Mesothelial cell of epicardium (in vitro differentiated cells): ENCODE measurements at places on chromosomes 11 and 22.

DNA sequence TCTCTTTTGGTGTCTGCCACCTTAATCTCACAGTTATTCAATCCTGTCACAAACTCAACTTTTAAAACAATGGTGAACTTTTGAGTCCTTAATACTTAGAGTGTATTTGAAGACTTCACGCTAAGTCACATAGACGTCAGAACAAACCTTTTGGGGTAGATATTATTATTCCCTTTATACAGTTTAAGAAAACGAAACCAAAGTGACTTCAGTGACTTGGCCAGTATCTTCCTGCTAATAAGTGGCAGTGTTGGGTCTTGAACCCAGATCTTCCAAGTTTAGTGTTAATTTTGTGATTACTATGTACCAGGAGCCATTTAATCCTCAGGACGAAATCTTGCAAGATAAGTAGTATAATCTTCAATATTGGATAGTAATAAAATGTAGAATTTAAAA, 691 bp downstream of the CEP295 start:
- no peak for DNase-seq

GRCh38 chr11:73521621-73522020, 76.3 kb downstream of the FAM168A start:
- no peak for DNase-seq

GRCh38 chr22:20066617-20067383, 13.2 kb upstream of the DGCR8 start:
- DNase-seq, result no peak

DNA sequence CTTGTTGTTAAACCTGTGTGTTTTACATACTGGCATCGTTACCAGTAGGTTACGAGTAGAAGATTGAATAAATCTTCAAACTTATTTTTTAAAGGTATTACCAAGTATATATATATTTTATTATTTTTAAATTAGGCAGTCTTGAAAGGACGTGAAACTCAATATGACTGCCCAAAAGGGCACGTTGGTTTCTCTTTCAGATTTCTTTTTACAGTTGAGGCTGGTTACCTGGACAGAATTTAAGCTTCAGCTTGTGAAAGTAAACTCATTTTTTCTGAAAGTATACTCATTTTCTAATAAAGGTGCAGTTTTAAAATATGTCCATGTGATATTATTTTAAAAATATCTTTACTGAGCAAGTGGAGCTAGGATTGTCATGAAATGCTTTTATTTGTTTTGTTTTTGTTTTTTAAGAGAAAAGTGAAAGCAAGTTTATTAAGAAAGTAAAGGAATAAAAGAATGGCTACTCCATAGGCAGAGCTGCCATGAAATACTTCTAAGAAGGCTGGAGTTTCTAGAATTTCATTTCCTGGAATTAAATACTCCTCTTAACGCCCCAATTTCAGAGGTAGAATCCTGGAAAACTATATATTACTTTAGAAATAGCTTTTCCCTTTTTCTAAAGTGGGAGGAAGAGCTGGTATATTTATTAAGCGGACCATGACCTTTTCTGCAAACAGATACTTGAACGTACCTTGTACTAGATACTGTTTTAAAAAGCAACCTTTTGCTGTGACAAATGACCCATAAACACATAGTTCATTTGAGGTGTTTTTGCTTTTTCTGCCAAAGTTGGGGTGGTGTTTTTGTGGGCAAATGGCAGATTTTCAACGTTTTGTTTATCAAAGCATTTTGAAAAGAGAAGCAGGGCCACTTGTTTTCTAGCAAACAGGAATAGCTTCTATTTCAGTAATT, 1.9 kb downstream of the FBXO7 start:
- DNase-seq, result no peak

DNA sequence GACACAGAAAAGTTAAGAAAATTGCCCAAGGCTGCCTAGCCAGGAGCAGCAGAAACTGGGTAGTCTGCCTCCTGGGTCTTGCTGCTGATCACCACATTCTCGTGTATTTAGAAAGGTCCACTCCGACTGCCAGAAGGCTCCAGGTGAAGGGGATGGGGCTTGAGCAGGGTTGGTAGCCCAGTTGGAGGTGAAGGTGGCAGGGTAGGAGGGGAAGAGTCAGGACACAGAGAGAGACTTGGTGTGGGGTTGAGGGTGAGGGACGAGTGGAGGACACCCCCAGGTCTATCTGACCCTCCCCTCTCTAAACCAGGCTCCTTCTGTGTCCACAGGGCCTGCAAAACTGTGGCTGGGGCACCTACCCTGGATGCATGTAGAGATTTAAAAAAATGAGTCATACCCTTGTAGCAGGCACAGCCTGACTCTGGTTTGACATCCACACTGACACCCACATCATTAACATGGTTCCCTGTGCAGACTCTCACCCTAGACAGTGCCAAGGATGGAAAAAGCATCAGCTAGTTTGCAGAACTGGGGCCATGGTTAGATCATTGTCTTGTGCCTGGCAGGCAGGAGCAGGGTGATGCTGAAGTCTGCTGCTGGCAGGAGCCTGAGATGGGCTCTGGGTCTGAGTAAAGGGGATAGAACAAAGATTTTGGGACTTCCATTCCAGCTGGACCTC, 273.2 kb downstream of the TENM4 start:
- DNase-seq, result no peak

- DNase-seq, result no peak
Measured at GRCh38 chr11:73193251-73194033, 24.6 kb upstream of the P2RY2 start.

- no peak for DNase-seq
Measured at GRCh38 chr22:29799217-29799680, 32.1 kb downstream of the UQCR10 start.

DNA sequence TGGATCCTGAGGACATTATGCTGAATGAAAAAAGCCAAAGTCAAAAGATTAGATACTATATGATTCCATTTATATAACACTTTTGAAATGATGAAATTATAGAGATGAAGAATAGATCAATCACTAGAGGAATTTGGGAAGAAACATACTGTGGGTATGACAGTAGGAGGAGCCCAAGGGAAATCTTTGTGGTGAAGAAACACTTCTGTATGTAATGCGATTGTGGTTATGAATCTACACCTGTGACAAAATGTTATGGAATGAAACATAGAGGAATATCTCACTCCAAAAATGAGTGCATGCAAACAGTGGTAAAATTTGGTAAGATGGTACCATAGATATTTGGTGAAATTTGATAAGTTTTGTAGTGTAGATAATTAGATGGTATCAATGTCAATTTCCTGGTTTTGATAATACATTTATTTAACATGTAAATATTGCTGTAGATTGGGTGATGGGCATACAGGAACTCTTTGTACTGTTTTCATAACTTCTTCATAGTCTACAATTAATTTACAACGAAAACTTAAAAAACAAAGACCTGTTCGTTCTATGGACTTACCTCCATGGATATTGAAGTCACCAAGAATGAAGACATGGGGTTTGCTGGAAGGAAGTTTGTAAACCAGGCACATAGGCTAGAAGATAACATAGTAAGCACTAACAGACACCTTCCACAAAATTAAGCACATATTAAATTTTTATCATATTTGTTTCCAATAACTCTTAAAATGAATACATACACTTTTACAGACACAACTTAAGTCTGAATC, 11.5 kb downstream of the MRGPRX1 start:
- DNase-seq, result no peak

DNA sequence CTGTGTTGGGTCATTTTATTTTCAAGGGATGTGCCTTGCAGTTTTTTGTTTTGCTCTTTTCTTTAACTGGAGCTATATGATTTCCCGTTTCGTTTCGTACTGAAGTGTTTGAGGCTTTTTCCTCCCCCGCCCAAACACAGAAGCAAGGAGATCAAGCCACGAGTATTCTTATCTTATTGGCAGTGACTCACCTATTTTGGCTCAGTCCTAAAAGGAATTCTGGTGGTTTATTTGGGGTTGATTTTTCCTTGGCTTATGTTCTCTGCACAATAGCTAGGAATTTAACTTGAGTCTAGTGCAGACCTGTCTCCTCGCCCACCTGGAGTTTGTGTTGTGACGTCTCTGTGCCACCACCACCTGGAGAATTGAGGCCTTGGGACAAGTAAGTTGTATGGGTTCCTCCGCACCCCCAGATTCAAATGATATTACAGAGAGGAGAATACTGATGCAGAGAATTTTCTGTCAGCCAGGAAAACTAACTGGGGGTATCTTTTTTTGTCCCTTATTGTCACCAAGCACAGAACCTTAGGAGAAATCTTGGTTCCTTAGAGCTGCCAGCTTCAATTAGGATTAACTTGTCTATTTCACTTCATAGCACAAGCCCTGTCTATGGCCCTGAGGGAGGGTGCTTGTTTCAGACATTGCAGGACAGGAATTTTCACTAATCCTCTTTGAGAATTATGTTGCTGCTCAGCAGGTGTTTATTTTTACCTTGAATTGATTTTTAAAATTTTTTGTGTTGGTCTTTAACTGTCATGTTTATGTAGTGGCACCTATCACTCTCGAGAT, 90.4 kb upstream of the BIRC3 start:
- no peak for DNase-seq

- no peak for DNase-seq
Measured at GRCh38 chr22:25146906-25147641, 52.6 kb upstream of the CRYBB3 start.

- no peak for DNase-seq
Measured at GRCh38 chr11:69985331-69985640, 92.8 kb upstream of the ANO1 start.

GRCh38 chr11:108959105-108959761, 294.4 kb downstream of the DDX10 start:
- no peak for DNase-seq

GRCh38 chr11:68329978-68330699, 17.7 kb downstream of the LRP5 start:
- DNase-seq, result no peak

- DNase-seq, result no peak
Measured at GRCh38 chr11:74284466-74284865, 27.0 kb downstream of the P4HA3 start.

DNA sequence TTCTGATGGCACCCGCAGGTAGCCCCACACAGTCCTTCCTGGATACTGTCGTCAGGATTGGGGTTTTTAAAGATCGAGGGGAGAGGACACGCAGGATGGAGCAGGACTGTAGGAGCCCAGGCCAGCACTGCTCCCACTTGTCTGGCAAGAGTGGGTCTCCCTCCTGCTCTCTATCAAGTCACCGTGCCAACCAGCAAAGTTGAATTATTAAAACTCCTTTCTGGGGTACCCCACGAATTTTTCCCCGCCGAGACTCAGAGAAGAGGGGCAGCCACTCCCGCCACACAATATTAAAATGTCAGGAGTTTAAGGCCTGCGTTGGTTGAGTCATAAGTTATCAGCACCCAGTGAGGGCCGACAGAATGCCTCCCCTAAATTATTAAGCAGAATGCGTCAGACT, 10.1 kb downstream of the LMO1 start:
- no peak for DNase-seq

GRCh38 chr22:43432883-43433415, 21.1 kb downstream of the MPPED1 start:
- no peak for DNase-seq

DNA sequence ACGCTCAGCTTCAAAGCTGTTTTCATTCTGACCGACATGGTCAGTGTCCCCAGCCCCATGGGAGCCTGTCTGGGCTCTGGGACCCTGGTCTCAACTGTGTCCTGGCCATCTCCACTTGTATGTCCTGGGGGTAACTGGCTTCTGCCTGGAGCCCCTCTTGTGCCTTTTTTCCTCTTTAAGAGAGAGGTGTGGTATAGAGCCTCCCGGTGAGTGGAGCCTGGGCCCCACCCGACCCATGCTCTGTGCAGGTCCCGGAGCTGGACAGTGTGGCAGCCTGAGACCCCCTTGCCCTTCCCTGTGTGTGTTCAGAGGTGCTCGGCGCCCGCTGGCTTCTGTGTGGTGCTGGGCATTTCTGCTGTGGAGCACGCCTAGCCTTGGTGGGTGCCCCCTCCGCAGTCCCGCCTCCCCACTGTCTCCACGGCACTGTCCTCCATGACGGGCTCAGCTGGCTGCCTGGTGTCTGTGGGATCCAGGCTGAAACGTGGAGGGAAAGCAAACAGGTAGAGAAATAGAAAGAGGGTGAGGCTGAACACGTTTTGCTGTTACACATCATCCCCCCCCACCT, 74.9 kb downstream of the PARVB start:
- no peak for DNase-seq

DNA sequence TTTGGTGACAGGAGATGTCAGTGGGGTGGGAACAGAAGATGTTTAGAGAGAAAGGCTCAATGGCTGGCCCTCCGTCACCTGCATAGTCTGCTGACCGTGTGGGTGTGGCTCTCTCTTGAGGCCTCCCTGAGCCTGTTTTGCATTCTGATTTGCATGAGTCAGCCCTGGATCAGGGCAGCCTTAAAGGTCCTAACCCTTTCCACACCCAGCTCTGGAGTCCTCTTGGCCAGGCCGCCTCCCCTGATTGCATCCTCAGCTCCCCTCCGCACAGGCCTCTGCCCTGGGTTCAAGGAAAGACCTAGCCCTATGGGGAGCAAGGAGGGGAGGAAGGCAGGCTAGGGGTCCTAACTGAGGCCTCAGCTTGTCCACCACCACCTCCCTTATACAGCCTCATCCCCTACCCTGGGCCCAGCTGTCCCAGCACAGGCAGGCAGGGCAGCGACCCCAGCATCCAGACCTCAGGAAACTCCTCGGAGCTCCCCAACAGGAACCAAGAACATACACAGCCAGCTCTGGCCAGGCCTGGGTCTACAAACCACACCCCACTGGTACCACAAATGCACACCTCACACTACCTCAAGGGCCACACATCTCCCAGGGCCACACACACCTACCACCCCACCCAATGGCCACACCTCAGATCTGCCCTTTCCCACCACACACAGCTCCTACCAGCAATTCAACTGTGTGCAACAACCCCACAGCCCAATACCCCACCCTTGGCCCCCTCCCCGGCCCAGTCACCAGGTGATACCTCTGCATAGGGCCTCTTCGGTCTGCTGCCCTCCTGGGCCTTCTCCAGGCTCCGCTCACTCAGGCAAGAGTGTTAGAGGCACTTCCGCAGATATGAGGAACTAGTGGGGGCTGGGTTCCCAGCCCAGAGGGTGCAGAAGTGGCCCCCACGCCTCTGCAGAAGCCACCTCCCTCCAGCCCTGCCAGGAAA, 13.7 kb downstream of the ARAP1 start:
- no peak for DNase-seq

- DNase-seq, result no peak
Measured at GRCh38 chr11:77592727-77593126, 3.0 kb downstream of the AQP11 start.
